Breast epithelium (tissue), 4 donors: ENCODE measurements at places on chromosomes 4 and X. TPM values are rescaled to one million over a fixed set of nuclear protein-coding genes. Genes with fewer than 3 reads are reported as not detected.

Gene TBC1D9
- 152 TPM for total RNA-seq

DNA sequence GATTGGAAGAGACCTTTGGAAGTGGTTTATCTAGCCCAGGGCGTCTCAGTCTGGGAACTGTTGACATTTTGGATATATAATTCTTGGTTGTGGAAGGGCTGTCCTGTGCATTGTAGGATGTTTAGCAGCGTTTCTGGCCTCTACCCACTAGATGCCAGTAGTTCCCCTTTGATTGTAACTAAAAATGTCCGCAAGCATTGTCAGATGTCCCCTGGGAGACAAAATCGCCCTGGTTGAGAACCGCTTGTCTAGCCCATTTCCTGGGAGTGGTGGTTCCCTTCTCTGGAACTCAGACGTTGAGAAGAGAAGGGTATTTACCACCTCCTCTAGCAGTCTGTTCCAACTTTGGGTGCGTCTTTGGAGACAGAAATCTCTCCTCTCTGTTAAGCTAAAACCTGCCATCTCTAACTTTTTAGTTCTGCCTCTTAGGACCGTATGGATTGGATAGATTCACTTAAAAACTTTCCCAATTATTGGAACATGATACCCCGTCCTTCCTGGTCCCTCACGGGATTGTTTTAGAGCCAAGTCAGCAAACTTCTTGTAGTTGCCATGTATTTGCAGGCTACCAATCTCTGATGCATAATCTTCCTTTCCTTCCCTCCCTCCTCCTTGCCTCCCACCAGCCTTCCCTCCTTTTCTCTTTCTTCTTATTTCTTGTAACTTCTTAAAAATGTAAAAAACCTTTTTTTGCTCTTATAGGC, 13.9 kb downstream of the TMEM165 start:
- no peak for DNase-seq

DNA sequence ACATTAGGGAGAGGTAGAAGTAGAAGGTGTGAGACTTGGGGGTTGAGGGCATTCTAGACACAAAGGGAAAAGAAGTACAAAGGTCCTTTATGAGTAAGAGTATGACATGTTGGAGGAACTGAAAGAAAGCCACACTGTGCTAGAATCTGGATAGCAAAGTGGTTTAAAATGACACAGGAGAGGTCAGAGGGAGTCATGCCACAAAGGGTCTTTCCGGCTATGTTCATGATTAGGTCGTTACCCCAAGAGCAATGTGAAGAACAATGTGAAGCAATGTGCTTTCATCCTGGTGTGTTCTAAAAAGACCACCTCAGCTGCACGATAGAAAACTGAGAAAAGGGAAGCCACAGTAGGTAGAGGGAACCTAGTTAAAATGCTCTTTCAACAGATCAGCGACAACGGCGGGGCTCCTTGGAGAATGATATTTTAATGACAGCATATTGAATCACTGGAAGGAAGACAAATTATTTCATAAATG, 29.2 kb downstream of the SMIM14 start:
- no peak for DNase-seq

DNA sequence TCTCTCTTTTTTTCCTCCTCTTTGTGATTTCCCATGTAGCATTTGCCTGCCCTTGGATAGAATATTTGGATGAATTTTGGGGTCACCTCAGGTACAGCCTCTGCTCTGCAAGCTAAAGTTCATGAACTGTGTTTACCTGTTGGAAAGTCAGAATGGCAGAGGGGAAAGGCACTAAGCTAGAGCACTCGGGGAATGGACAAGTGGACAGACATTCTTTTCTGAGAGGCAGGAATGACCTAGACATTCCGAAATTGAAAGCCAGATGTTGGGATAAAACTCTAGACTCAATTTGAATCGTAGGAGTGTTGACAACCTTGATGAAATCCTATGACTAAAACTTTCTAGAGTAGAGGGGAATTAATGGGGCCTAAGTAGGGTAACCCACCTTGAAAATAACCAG, 56.1 kb downstream of the LUZP4 start:
- no peak for DNase-seq

Gene FRAS1
- total RNA-seq = 4.9 TPM

DNA sequence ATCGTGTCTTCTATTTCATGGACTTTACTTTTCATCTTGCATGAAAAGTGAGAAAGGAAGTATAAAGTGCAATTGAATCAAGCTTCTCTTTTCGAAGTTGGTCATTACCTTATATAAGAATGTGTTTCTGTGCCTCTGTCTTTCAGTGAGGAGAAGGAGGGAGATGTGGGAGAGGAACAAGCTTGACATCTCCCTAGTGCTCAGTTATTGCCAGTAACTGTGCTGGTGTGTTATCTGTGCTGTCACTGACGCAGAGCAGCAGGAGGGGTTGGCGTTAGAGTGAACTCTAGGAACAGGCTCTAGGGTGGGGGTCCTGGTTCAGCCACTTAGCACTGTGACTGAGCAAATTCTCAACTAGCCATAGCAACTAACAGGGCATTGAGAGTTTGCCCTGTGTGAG, 34.0 kb upstream of the TBC1D9 start:
- no peak for DNase-seq
